Naive thymus-derived CD4-positive, alpha-beta T cell (primary cell): ENCODE measurements at places on chromosomes 11 and 22. TPM values are rescaled to one million over a fixed set of nuclear protein-coding genes. Genes with fewer than 3 reads are reported as not detected.

The FAM227A gene
- not detected for polyA plus RNA-seq

The OR8G5 gene
- polyA plus RNA-seq = not detected

The MS4A6A gene
- polyA plus RNA-seq = 0.82 TPM

The EFCAB6 gene
- 0.08 TPM for polyA plus RNA-seq

The ZP1 gene
- not detected for polyA plus RNA-seq
